ENCODE measurements at places on chromosomes 13 and 19.

- H3K4me3 ChIP-seq: no peak overlapping the region
- no peak for DNase-seq
- H3K27me3 ChIP-seq: no peaks in the 10 kb centered on the region
- no peaks in the 10 kb centered on the region for H3K36me3 ChIP-seq
- no peak overlapping the region for H3K27ac ChIP-seq
Observed at GRCh38 chr13:42274386-42275097, 2.6 kb downstream of the AKAP11 start.

- H3K4me1 ChIP-seq: no peaks in the 10 kb centered on the region
- H3K27ac ChIP-seq: no peak overlapping the region
- H3K4me3 ChIP-seq: no peak overlapping the region
- no peaks in the 10 kb centered on the region for H3K36me3 ChIP-seq
Observed at GRCh38 chr19:6000228-6000847, 22.4 kb upstream of the RANBP3 start.

DNA sequence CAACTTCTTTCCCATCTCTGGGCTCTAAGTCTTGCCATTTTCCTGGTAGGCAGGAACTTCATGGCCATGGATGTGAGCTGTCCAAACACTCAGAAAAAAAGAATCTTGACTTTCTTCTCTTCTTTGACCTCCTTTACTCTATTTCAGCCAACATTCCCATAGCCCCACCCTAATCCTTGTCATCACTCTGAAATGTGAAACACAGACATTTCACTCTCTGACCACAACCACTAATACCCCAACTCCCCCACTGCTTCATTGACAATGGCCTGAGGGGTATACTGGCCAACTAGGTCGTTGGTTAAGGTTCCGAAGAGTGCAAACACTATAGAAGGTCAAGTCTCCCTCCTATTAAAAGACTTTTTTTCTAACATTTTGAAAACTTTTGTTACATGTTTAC is 4.7 kb upstream of the CYP2A13 start:
- DNase-seq: no peak
- no peaks in the 10 kb centered on the region for H3K27me3 ChIP-seq
- H3K36me3 ChIP-seq: no peaks in the 10 kb centered on the region
- no peaks in the 10 kb centered on the region for H3K4me1 ChIP-seq

GRCh38 chr13:99663185-99663825 is 162.0 kb downstream of the TM9SF2 start:
- no peaks in the 10 kb centered on the region for H3K27me3 ChIP-seq
- H3K4me1 ChIP-seq: no peaks in the 10 kb centered on the region
